Renal pelvis (tissue), 12 donors: ENCODE measurements at places on chromosomes 11 and 22.

GRCh38 chr11:126393143-126393542 is 37.7 kb downstream of the ST3GAL4 start:
- DNase-seq = no peak

DNA sequence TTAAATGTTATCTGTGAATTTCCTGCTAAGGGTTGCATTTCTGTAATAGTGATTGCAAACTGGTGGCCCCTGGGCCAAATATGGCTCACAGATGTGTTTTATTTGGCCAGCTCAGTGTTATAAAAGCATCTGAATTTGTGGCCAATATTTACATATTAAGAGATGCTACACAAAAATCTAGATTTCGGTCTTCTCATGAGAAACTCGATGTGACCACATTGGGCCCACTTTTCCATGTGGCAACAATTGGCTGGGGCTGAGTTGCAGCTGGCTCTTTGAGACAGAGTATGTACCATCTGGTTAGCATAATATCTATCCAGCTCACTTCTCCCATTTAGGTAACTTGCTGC is 244.5 kb upstream of the POU2AF2 start:
- no peak for DNase-seq

- no peak for DNase-seq
Measured at GRCh38 chr11:102614485-102614884, 10.6 kb downstream of the MMP20 start.

DNA sequence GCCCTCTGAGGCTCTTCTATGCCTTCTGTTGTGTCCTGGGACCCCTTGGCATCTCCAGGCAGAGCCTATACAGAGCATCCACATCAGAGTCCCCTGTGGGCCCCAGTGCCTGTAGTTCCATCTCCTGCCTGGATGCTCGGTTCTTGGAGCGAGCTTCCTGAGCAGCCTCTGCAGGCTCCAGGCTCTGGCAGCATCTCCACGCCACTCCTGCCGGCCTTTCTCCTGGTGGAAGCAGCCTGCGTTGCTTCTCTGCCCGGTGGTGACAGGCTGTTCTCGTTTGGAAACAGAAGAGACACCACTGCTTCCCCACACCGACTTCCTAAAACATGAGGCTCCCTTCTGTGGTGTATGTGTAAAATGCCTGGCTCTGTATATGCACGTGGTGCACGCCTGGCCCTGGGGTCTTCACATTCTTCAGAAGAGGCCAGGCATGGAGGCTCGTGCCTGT is 52.8 kb downstream of the BCR start:
- DNase-seq = no peak

DNA sequence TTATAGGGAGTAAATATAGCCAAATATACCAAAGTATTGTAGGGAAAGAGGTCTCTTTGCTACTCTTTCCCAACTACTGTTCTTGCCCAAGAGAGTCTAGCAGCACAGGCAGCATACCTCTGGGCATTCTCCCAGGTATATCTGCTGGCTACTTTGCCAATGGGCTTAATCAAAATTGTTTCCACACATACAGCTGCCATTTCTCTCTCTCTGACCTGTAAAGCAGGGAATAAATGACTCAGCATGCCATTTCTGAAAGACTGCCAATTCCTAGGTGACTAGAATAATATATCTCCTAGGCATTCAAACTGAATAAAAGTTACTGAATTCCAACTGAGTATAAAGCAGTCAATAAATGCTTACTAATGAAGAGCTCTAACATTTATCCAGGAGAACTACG is 44.6 kb downstream of the RDX start:
- no peak for DNase-seq
